ENCODE measurements at places on chromosomes 12 and 14. TPM values are rescaled to one million over a fixed set of nuclear protein-coding genes. Genes with fewer than 3 reads are reported as not detected.

The PAX9 gene
- not detected for total RNA-seq

The ORAI1 gene
- 6.9 TPM for total RNA-seq

- DNase-seq, result no peak
These were observed 359.4 kb upstream of the DCN start for GRCh38 chr12:91542067-91542466.

DNA sequence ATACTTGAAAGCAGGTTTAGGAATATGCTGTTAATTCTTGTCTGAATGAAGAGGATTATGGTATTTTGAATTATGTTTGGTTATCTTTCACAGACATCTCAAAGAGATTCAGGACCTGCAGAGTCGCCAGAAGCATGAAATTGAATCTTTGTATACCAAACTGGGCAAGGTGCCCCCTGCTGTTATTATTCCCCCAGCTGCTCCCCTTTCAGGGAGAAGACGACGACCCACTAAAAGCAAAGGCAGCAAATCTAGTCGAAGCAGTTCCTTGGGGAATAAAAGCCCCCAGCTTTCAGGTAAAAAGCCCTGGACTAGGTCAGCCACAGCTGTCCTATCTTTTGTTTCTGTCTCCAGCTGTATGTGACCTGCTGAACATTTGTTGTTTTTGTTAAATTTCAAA is 52.1 kb downstream of the RAD52 start:
- no peak for DNase-seq

- DNase-seq, result no peak
These were observed 1121.6 kb upstream of the TMEM132C start for GRCh38 chr12:127145241-127145928.

GRCh38 chr12:48199774-48200221 is 3.3 kb downstream of the OR10AD1 start:
- DNase-seq, result peak; percentile 74

All from renal cortical epithelial cell (primary cell).